ENCODE measurements at places on chromosomes 11 and 22.

- DNase-seq = no peak
These were observed 28.7 kb downstream of the MIF start for GRCh38 chr22:23922921-23923320.

DNA sequence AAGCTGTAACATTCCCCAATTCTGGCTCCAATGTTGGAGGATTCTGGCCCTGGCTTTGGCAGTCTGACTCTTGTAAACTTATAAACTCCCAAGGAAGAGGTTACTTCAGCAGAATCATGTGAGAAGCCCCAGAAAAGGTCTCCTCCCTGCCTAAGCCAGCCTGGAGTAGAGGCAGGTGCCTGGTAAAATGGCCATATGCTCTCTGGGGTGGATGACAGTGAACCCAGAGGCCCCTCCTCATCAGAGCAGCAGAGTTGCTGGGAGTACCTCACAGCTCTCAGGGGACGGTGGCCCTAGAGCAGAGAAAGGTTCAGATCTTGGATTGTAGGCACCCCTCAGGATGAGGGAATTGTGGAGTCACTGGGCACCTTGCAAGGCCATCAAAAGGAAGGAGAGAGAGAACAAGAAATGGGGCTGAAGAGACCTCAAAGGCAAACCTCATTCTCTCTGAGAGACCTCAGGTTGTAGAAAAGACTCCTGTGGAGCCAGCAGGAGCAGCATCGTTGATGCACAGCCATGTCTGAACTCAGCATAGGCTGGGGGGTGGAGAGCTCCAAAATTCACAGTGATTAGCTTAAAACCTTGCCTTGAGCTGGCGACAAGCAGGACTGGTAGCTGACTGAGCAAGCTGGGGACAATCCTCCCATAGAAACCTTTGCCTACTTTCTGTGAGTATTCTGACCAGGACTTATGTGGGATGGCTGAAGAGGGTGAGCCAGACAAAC lies 4.9 kb upstream of the P2RY6 start:
- DNase-seq = no peak

DNA sequence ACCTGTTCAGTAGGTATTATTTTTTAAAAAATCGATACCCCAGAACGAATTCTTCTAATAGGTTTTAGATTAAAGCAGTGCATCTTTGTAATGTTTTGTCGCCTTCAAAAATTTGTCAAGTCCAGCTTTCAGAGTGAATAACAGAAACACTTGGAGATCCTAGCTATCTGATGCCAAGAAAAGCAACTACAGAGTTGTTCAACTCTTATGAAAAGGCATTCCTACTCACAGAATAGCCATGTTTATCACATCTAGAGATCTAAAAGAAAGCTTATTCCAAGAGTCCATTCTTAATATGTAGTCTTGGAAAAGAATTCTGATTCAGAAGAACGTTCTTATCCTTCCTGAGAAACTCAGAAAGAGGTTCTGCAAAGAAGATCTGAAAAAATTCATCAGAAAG lies 268.5 kb downstream of the TTC28 start:
- DNase-seq = no peak

DNA sequence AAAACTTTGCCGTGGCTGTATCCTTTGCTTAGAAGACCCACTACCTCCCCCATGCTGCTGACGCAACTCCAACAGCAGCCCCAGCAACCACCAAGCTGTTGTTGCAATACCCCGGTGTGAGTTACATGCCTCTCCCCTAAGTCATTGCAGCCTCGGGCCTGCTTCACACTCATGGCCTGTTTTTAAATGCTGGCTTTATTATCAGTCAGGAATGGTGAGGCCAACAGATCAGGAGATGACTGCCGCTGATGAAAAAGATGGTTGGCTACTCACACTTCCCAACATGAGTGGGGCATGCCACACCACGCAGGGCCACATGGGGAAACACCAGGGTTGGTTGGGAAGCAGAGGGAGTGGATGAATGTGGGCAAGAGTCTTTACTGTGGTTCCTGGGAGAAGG lies 171.5 kb upstream of the SYT13 start:
- no peak for DNase-seq

DNA sequence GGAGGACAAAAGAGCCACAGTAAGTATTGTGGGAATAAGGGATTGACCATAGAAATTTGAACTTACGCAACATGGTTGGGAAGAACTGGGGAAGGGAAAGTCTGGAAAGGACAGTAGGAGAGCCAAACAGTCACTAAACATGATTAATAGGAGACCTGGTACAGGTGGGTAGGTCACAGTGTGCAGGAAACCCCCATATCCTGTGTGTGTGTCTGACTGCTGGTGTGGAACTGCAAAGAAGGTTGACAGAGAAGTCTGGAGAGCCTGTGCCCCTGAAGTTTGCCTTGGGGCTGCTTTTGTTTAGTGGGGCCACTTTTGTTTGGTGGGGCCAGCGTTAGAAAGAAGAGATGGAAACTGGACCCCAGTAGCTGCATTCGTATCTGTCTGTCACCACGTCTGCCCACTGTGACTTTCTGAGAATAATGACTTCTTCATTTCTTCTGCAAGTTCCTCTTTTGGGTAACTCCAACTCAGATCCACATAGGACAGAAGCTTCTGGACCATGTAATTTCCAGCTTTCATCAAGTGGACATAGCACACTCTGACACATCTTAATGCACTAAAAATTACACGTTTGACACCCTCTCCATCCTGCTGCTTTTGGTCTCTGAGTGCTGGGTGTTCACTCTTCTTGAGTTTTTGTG lies 126.8 kb upstream of the RAG2 start:
- no peak for DNase-seq

GRCh38 chr11:69948256-69949141 lies 129.3 kb upstream of the FGF3 start:
- DNase-seq = no peak

DNA sequence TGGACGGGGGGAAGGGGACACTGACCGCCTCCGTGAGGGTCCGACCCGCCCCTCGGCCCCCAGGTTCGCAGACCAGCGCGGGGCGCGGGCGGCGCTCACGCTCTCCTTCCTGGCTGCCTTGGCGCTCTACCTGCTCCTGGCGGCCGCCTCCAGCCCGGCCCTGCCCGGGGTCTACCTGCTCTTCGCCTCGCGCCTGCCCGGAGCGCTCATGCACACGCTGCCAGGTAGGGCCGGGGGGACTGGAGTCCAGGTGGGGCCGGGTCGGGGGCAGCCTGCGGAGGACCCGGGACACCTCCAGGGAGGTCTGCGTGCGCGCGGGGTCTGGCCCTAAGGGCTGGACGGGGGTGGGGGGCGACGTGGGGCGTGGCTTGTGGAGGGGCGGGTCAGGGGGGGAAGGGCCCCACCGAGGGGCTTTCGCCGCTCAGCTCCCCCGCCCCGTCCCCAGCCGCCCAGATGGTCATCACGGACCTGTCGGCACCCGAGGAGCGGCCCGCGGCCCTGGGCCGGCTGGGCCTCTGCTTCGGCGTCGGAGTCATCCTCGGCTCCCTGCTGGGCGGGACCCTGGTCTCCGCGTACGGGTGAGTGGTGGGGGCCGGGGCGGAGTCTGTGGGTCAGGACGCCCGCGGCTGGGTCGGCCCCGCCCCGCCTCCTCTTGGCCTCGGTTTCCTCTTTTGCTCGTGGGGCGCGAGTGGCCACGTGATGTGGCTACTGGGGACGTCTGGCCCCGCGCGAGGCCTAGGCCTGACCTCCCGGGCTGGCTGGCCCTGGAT lies 19.9 kb downstream of the PHLDA2 start:
- DNase-seq = no peak

DNA sequence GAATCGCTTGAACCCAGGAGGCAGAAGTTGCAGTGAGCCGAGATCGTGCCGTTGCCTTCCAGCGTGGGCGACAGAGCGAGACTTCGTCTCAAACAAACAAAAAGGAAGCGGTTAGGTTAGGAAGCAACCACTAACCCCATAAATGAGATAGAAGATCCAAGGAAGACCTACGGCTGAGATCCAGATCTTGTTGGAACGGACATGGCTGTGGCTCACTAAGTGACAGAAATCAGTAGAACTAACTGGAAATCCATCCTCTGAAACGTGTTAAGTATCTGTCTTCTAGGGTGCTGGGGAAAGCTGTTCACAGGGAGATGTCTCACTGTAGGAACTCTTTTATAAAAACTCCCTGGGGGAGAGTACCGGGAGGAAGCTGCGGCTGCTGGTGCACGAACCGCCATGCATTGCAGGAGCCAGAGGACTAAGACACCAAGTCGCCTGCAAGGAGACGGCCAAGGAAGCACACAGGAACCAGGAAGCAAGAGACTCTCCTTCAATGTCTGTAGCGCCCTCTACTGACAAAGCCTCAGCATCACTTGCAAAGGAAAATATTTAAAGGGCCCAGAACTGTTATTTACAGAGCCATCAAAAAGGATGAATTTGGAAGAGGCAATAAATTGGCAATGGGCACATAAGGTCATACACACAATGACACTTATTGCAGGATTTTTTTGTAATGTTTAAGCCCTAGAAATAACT lies 16.9 kb upstream of the SPTY2D1 start:
- no peak for DNase-seq
